Omental fat pad (tissue), 4 donors: ENCODE measurements at places on chromosomes 13 and 19. TPM values are rescaled to one million over a fixed set of nuclear protein-coding genes. Genes with fewer than 3 reads are reported as not detected.

Gene MISP3
- total RNA-seq = 1.6 TPM

Gene CALR3
- total RNA-seq = not detected

Gene SIGLEC8
- total RNA-seq = 1.4 TPM

Gene YJEFN3
- 1.1 TPM for total RNA-seq

Gene NTF4
- not detected for total RNA-seq

Gene HCST
- total RNA-seq = 7.6 TPM

Gene MUC16
- total RNA-seq = 47.5 TPM

Gene CYP2A6
- total RNA-seq = not detected

Gene LIN7B
- total RNA-seq = not detected

Gene FUT2
- not detected for total RNA-seq

Gene ARHGAP45
- 31.5 TPM for total RNA-seq

Gene THSD1
- total RNA-seq = 21.6 TPM

Gene ZNF439
- total RNA-seq = 1.6 TPM

- DNase-seq = no peak
These were observed 34.4 kb downstream of the DNAJC15 start for GRCh38 chr13:43057653-43058317.

DNA sequence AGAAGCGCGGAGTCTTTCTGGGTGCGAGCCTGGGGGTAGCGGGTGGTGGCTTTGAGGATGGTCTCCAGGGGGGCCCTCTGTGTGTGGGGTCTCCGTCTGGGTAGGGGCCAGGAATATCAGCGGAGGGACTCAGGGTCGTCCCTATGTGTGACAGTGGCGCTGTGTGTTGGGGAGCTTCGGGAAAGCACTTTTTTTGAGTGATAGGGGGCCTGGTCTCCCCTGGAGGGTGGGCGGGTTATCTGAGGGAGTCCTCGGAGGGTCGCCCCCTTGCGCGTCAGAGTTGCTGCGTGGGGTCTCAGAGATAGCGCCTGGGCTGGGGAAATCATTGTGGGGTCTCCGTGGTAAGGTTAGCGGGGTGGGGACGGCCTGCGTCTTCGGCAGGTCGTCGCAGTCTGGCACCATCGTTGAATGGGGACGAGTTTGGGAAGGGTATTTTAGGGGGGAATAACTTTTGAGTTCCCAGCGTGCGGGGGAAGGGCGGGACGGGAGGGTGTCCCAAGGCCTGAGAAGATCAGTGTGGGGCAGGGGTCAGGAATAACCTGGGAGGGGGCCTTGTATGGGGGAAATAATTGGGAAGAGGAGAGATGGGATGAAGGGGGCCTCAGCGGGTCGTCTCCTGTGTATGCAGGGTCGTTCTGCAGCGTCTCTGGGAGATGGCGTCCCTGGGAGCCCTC lies 857 bp downstream of the IER2 start:
- DNase-seq = no peak

GRCh38 chr13:110220471-110220870 lies 86.5 kb downstream of the COL4A1 start:
- DNase-seq = no peak

- no peak for DNase-seq
These were observed 28.5 kb downstream of the MEIS3 start for GRCh38 chr19:47390533-47391488.

GRCh38 chr13:110062777-110063442 lies 244.0 kb downstream of the COL4A1 start:
- DNase-seq = no peak

DNA sequence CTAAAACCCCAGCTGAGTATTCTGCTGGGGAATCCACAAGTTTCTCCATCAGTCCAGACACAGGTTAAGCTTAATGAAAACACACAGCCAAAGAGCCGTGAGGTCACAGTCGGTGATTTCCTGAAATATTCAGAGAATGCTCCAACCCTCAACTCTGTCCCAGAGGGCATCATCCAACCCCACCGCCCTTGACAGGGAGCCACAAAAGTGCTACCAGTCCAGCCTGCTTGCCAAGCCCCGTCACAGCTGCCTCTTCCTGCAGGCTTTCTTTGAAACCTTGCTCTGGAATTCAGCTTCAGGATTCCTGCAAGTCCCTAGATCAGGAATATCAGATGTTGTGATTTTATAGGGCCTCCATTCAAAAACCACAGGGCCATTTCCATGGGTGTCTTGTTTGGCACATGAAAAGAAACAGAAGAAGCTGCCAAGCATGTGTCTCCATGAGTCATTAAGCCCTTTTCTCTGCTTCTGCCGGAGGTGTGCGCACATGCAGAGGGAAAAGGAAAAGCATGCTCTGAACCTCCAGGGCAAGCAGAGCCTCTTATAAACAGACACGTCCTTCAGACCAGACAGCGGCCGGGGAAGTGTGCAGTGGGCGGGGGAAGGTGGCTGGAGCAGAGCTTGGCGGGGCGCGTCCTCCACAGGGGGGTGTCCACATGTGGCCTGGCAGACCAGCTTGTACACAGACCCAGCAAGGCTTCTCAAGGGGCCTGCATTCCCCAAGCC lies 164.7 kb downstream of the KATNAL1 start:
- no peak for DNase-seq

- DNase-seq = no peak
These were observed 162.8 kb upstream of the RNF113B start for GRCh38 chr13:98339684-98340425.

DNA sequence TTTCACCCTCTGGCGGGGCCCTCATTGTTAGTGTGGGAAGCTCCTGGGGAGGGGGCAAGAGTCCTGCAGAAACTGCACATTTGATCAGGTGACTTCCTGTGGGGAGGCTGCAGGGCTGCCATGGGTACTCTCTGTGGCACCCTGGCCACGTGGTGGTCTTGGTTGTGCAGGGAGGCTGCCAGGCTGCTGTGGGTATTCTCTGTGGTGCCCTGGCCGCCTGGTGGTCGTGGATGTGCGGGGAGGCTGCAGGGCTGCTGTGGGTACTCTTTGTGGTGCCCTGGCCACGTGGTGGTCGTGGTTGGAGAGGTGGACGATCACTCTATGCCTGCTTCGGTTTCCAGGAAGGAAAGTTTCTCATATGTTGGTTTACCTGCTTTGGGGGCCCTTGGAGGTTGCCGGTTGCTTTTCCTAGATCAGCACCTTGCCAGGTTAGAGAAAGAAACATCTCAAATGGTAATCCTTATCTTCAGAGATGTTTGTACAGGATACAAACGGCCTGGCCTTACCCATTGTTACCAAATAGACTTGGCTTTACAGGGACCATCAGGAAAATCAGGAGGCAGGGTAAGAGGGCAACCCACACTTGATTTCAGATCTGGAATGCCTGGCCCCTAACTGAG lies 22.9 kb downstream of the TEX29 start:
- DNase-seq = no peak

- no peak for DNase-seq
These were observed 56.5 kb downstream of the ARHGEF7 start for GRCh38 chr13:111171629-111172028.
